NCI-H146 (cell line): ENCODE measurements at places on chromosomes 5 and 9.

- DNase-seq, result peak; percentile 19
Observed at GRCh38 chr9:1005043-1005667, 28.7 kb downstream of the DMRT3 start.

DNA sequence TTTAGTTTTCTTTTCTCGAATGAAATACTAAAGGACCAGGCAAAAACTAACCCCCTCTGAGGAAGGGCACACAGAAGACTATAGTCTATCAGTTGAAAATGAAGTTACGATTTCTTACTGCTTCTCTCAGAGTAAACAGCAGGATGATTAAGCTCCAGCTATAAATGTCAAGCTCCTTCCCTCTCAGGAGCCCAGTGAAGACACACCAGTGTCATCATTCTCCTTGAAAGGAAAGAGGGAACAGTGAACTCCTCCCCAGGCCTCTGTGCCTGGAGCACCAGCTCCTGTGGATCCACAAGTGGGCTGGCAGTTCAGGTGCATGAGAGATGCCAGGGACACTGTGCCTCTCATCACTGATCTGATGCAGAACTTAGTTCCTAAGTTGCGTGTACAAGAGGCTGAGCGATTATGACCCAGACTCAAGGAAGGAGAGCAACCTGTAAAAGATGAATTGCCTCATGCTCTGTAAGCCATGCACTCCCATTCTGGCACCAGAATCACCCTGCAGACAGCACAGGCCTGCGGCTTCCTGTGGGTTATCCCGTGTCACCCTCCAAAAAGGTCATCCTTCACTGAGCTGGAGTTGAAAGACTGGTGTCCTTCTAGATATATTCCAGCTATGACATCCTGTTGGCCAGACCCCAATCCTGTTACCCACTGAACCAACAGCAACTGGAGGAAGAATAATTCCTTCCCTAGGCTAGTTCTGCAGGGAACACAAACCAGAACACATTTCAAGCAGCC, 394.0 kb downstream of the SEMA5A start:
- DNase-seq, result no peak

DNA sequence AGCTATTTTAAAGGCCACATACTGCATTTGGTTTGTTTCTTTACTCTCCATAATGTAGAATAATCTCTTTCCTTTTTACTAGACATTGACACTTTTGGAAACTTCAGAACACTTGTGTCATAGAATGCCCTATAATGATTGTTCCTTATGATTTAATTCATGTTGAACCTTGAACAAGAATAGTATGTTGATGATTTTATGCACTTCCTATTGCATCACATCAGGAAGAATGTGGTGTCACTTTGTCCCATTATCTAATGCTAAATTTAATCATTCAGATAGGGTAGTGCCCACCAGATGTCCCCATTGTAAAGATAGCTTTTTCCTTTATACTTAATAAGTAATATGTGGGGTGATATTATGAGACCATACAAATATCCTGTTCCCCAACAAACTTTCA, 19.4 kb upstream of the DEPDC1B start:
- no peak for DNase-seq

- no peak for DNase-seq
Observed at GRCh38 chr9:114186605-114187289, 31.4 kb downstream of the COL27A1 start.
